ENCODE measurements at places on chromosomes 16 and 17.

DNA sequence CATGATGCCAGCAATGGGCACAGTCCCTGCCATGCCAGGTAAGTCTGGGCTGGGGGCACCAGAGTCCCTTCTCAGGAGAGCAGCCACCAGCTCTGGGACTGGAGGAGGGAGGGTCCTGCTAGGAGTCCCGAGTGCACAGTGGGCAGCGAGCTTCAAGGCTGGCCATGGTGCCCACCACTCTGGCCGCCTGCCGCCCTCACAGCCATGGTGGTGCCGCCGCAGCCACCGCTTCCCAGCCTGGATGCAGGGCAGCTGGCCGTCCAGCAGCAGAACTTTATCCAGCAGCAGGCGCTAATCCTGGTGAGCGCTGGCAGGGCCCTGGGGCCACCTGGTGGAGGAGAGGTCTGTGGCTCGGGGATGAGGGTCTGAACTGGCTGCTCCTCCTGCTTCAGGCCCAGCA lies 17.9 kb upstream of the SMIM5 start:
- no peak for DNase-seq

- no peak for DNase-seq
Observed at GRCh38 chr16:2385190-2385836, 43.9 kb upstream of the CCNF start.

DNA sequence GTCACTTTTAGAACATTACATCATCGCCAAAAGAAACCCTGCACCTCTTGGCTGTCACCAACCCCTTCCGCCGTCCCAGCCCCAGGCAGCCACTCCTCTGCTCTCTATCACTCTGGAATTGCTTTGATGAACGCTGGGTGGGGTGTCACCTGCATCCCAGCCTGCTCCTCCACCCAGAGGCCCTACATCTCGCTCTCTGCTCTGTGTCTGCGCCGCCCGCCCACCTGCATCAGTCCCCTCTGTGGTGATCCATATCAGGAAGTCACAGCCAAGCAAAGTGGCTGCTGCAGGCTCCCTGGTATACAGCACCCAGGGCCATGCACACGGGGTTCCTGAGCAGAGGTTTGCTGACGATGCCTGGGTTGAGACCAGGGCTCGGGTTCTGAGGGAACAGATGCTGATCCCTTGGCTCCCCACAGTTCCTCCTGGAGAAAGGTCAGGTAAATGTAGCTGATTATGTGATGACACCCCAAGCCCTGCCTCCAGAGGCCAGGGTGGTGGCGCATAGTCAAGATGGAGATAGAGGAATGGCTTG lies 30.8 kb downstream of the MPRIP start:
- DNase-seq: no peak

- no peak for DNase-seq
Observed at GRCh38 chr17:73496232-73496631, 148.0 kb downstream of the SDK2 start.

DNA sequence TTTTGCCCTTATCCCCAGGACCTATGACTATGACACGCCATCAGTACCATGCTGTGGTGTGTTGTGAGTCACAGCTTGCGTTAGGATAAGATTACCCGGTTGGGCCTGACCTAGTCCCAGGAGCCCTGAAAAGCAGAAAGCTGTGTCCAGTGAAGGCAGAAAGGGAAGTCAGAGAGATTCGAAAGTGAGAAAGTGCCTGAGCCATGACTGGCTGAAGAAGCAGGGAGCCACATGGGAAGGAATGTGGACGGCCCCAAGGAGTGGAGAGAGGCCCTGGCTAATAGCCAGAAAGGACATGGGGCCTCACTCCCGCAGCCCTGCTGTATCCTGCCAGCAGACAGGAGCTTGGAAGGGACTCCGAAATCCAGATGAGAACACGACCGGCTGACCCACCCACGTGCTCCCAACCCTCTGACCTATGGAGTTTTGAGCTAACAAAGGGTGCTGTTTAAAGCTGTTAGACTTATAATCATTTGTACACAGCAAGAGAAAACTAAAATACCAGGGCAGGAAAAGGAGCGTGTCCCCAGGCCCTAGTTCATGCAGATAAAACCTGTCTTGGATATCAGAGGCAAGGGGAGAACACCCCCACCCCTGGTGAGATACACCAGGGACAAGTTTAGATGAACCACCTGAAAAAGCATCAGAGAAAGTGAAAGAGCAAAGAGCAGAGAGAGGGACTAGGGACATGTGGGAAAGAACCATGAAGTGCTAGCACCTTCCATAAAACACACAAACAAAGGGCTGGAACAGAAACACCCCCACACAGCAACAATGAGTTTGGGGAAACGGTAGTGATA lies 115.3 kb downstream of the SLC39A11 start:
- DNase-seq: no peak

GRCh38 chr16:15782573-15783365 lies 74.1 kb downstream of the MYH11 start:
- DNase-seq: no peak

GRCh38 chr16:69017036-69017783 lies 88.2 kb upstream of the HAS3 start:
- no peak for DNase-seq

DNA sequence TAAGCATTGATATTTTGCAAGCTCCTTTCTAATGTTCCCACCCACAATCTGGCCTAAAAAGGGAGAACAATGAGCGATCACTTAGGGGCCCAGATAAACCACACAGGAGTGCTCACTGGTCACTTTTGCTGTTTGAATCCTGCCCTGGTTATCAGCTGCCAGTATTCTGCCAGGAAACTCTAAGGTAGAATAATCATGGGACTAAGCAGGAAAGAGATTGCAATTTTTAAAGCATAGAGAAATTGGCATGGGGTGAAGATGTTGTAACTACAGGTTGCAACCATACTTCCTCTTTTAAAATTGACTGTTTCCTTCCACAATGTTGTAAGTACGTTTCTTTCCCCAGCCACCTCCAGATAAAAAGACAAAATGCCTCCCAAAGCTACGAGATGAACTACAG lies 251.2 kb upstream of the CDH11 start:
- no peak for DNase-seq

DNA sequence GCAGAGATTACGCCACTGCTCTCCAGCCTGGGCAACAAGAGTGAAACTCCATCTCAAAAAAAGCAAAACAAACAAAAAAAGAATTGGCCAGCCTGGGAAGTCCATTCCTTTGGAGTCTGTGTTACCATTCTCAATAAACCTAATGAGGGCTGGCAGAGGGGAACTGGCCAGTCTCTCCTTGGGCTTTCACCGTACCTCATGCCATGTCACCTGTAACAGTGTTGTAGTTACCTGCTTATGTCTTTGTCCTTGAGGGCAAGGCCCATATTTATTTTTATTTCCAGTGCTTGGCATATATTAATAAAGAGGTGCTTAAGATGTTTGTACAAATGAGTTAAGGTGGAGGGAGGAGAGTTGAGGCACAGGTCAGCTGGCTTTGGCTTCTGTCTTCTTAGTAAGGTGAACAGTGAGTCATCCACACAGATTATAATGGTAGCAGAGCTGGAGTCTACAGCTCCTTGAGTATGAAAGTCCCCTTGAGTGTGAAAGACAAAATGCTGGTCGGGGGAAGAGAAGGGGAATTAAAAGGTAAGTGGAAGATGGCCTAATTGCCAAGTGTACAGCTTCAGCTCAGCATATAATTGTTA lies 8.4 kb downstream of the C1QBP start:
- DNase-seq: no peak

GRCh38 chr16:48029768-48030167 lies 126.0 kb downstream of the ABCC12 start:
- DNase-seq: no peak

DNA sequence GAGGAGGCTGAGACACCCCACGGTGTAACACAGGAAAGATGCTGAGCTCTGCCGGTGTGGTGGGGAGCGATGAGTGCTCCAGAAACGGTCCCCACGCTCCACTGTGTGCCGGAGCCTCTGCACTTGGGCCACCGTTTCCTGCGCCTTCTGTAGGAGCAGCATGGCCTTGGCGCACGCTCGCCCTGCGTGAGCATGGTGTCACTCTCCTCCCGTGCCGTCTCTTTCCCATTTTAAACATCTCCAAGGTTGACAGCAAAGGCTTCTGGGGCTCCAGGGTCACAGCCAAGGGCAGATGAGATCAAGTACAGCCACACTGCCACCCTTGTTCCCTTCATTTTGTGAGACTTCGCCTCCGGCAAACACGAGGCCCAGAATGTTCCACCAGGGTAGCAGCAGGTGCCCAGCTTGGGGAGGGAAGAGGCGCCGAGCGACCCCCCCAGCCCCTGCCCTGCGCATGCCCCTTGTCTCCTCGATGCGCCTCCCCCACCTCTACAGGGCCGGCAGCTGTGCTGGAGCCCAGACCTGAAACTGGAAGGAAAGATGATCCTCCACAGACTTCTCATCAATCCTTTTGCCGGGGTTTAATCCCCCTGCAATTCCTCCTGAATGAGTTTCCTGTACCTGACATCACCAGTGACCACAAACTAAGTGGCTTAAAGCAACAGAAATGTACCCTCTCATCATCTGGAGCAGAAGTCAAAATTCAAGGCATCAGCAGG lies 19.9 kb upstream of the OSGIN1 start:
- no peak for DNase-seq

DNA sequence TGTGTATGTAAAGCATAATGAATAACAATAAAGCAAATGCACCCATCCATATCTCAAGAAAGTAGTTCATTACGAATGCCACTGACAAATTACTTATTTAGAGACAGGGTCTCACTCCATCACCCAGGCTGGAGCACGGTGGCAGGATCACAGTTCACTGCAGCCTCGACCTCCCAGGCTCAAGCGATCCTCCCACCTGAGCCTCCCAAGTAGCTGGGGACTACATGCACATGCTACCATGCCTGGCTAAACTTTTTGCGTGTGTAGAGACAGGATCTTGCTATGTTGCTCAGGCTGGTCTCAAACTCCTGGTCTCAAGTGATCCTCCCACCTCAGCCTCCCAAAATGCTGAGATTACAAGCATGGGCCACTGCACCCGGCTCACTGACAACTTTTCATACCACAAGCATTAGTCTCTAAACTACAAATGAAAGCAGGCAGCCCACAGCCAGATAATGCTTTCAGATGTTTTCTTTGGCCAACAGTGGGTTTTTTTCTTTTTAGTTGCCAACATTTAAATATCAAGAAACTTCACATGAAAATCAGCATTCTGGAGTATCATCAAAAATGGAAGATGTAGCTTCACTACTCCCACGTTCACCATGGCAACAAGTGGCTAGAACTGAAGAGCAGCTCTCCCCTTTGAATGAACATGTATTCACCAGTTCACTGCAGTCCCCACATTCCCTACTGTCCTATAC lies 7.7 kb downstream of the ARHGAP17 start:
- no peak for DNase-seq

DNA sequence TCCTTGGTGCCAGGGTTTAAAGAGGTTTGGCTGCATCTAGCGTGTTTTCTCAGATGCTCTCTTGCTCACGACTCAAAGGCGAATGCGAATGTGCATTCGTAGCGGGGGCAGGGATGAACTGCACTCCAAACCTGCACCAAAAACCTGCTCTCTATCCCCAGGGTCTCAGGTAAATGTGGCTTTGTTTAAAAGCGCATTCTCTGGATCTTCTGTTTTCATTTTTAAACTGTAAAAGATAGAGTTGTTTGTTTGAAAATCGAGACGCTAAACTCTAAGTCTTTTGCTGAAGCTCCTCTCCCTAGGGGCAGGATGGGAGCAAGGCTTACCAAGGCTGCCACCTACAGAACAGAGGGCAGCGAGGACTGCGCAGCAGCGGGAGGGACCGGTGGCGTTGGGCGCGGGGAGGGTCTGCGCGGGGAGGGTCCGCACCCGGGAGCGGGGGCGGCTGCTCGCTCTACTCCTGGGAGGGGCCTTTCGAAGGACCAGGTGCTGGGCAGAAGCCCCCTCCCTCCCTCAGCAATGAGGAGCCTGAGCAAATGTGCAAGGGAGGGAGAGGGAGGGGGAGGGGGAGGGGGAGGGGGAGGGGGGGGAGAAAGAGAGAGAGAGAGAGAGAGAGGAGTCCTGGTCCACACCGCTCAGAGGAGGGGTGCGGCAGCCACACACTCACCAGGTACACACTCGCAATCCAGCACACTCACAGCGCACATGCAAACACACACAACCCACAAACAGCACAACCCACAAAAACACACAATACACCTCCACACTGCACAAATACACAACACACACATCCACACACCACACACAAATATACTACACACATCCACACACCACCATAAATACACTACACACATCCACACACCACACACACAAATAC lies 142.8 kb downstream of the GRIN2A start:
- peak; percentile 36 for DNase-seq

GRCh38 chr17:35949401-35949800 lies 5.9 kb upstream of the LYZL6 start:
- no peak for DNase-seq

Measured in GM06990 (cell line).